Thyroid gland (tissue), 4 donors: ENCODE measurements at places on chromosomes 12 and 14.

- H3K4me1 ChIP-seq = peaks cover 35% of the 10 kb centered on the region
- H3K36me3 ChIP-seq = no peaks in the 10 kb centered on the region
- no peak overlapping the region for H3K27ac ChIP-seq
- no peak overlapping the region for H3K4me3 ChIP-seq
- peak; percentile 86 for DNase-seq
These were observed 2.5 kb downstream of the NUAK1 start for GRCh38 chr12:106136263-106136662.

DNA sequence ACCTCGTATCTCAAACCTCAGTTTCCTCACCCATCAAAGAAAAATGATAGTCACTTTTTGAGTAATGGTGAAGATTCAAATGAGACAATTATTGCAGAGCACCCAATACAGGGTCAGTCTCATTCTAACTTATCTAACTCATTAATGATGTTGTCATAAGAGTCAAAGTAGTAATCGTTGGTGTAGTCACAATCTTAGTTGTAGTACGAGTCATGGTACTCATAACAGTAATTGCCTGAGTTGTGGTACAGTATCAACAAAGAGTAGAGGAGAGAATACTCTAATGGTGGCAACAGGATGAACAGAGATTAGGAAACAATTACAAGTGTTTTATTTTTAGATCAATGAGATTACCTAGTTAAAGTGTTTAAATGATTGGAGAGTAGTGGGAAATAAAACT, 93.6 kb upstream of the TMTC2 start:
- H3K27ac ChIP-seq = no peak overlapping the region
- DNase-seq = no peak
- no peaks in the 10 kb centered on the region for H3K36me3 ChIP-seq
- no peak overlapping the region for H3K4me3 ChIP-seq
- no peaks in the 10 kb centered on the region for H3K4me1 ChIP-seq

- peak overlapping the region; percentile 67 for H3K27ac ChIP-seq
- H3K27me3 ChIP-seq = no peaks in the 10 kb centered on the region
- DNase-seq = peak; percentile 71
- H3K4me3 ChIP-seq = no peak overlapping the region
- no peaks in the 10 kb centered on the region for H3K36me3 ChIP-seq
These were observed 7.5 kb upstream of the SYNE3 start for GRCh38 chr14:95523815-95524448.

GRCh38 chr12:77979597-77980250, 149.0 kb downstream of the NAV3 start:
- no peaks in the 10 kb centered on the region for H3K4me1 ChIP-seq
- no peaks in the 10 kb centered on the region for H3K27me3 ChIP-seq
- H3K27ac ChIP-seq = no peak overlapping the region
- no peak for DNase-seq
